H9 (cell line): ENCODE measurements at places on chromosomes 1 and 21.

- no peak for DNase-seq
Observed at GRCh38 chr1:64309431-64309831, 106.0 kb downstream of the UBE2U start.

GRCh38 chr21:32334980-32335531 is 36.4 kb downstream of the MRAP start:
- DNase-seq, result peak; percentile 27

- no peak for DNase-seq
Observed at GRCh38 chr1:90591355-90591969, 125.6 kb downstream of the BARHL2 start.

GRCh38 chr1:164647211-164647610 is 88.2 kb downstream of the PBX1 start:
- DNase-seq, result no peak

- DNase-seq, result no peak
Observed at GRCh38 chr1:150563340-150564038, 14.3 kb downstream of the ADAMTSL4 start.

DNA sequence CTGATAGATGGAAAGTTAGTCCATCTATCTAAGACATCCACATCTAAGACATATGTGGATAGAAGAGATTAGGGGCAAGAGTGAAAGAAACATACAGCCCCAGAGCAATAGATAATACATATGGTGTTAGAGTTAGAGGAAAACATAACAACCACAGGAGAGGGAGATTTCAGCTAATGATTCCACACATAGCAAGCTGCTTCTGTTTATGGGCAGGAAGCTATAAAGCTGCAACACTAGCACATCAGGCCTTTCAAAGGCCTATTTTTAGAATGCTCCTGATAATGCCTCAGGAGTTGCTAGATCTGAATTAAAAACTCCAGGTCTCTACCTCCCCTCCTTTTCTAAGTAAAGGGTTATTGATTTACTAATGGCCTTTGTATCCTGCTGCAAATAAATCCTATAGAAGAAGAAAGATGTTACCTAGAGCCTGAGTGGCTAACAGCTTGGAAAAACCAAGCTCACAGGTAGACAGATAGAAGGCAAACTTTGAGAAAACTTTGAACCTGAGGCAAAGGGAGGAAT is 36.1 kb downstream of the BRINP2 start:
- no peak for DNase-seq

GRCh38 chr1:167617153-167618147 is 12.6 kb upstream of the RCSD1 start:
- no peak for DNase-seq

DNA sequence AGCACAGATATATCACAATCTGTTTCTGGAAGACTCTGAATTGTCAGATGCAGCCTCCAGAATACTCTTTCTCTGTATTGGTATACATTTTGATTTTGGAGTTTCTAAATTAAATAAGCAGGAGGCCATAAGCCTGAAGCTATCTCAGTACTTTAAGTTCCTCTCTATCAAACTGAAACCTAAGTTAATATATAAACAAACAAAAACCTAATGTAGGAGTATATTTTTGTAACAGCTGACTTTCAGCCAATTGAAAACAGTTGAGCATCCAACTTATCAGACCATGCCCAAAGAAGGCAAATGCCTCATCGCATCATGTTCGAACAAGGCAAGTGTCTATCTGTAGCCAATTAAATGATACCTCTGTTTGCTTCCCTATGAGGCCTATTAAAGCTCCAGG is 1054.4 kb downstream of the AMY1C start:
- DNase-seq, result no peak

DNA sequence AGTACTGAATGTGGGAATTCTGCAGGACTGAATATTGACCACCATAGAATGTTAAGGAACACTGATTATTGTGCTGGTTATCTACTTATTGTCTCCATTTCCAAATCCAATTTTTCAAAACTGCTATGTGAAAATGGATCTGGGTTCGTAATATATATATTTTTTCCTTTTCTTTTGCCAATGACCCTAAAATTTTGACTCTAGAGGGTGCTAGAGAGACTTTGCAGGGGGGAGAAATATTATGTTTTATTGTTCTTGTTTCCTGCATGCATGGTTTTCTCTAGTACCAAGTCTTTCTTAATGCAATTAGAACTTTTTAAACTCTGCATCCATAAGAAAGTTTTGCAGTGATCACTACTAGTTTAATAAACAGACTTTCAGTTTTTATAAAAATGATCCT is 1256.9 kb downstream of the BRINP3 start:
- no peak for DNase-seq

DNA sequence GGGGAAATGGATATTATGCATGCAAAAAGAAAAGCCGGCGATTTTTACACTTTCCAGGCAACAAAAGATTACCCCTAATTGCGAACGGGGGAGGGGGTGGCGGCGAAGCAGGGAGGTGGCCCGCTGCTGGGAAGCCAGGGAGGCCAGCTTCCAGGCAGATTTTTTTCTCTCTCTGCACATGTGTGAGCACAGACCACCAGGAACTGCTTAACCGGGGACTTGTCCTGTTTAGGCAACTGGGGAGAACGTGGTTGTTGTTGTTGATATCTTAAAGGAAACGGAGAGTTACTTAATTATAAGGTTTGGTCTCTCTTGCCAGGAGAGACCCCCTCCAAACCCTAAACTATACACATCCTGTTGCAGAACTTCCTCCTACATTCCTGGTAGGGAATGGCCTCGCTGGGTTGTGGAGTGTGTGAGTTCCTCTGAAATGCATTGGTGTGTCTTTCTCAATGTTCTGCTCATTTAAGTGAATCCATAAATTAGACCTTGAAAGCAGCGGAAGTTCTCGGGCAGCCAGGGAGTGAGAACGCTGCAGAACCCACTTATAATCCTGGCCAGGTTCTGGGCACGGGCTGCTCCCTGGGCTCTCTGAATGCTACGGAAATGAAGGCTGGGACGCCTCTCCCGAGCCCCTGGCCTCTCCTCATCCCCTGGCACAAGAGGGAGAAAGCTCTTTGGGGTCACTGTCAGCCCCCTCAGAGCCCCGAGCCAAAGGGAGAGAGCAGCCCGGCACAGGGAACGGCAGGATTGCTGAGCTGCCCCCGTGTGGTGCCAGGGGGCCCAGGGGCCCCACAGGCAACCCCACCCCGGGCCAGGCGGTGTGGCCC is 250.0 kb downstream of the FOXD2 start:
- peak; percentile 33 for DNase-seq

GRCh38 chr1:212518188-212519054 is 85.7 kb downstream of the NENF start:
- no peak for DNase-seq

- no peak for DNase-seq
Observed at GRCh38 chr1:101408212-101409042, 171.6 kb downstream of the S1PR1 start.

GRCh38 chr1:228837817-228838716 is 102.8 kb downstream of the RHOU start:
- no peak for DNase-seq

GRCh38 chr1:168408539-168408865 is 127.8 kb downstream of the TBX19 start:
- DNase-seq, result no peak

DNA sequence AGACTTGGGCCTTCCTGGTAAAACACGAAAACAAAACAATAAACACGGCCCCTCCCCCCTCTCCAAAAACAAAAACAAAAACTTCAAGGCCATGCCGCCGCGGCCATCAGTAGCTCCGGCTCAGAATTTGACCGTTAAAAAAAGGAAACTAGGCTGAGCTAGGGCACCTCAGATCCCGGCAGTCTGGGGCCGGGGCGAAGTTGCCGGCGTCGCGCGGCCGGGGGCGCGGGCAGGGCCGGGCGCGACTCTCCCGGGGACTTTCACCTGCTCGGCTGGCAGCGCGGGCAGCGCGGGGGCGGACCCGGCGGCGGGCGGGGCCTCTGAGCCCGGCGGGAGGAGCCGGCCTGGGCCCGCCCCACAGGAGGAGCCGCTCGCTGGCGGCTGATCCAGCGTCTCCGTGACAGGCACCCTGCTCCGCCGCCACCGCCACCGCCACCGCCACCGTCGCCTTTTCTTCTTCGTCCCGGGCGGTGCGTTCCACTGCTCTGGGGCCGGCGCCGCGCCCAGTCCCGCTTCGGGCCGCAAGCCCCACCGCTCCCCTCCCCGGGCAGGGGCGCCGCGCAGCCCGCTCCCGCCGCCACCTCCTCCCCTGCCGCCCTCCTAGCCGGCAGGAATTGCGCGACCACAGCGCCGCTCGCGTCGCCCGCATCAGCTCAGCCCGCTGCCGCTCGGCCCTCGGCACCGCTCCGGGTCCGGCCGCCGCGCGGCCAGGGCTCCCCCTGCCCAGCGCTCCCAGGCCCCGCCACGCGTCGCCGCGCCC is at the start of gene NOS1AP:
NOS1AP (plus strand) TSS at position 358 of the 760 bp plus-strand sequence. CDS start 487 bp downstream, outside the sequence.
- peak; percentile 86 for DNase-seq

DNA sequence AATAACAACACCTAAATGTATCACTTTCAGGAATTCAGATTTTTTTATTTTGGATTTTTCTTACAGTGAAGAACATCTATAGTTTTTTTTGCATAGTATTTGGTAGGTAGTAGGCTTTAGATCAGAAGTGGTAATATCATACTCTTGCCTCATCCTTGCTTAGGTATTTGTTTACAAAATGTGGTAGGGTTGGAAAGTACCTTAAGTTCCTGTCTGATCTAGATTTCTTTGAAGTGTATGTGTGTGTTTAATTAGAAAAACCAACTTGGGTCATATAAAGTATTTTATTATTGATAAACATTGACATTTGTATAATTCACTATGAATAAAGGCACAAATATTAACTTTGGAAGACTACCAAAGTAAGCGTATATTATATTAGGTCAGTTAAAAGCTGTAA is 85.3 kb upstream of the GPR88 start:
- no peak for DNase-seq

GRCh38 chr1:184425449-184426277 is 38.8 kb downstream of the C1orf21 start:
- DNase-seq, result no peak

DNA sequence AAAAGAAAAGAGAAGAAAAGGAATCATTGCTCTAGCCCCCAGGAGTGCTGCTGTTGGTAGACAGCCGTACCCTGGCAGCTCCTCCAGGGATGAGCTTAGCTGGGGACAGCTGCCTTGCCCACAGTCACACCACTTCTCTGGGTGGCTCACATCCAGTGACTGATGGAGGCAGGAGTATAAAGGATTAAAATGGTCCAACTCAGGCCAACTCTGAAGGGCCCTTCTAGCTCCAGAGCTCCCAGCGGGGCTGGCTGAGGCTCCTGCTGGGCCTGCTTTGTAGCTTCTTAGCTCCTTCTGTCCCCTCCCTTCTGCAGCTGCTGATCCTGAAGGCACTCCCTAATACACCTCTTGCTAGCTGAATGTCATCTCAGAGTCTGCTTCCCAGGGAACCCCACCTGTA is 4.4 kb downstream of the CITED4 start:
- no peak for DNase-seq

DNA sequence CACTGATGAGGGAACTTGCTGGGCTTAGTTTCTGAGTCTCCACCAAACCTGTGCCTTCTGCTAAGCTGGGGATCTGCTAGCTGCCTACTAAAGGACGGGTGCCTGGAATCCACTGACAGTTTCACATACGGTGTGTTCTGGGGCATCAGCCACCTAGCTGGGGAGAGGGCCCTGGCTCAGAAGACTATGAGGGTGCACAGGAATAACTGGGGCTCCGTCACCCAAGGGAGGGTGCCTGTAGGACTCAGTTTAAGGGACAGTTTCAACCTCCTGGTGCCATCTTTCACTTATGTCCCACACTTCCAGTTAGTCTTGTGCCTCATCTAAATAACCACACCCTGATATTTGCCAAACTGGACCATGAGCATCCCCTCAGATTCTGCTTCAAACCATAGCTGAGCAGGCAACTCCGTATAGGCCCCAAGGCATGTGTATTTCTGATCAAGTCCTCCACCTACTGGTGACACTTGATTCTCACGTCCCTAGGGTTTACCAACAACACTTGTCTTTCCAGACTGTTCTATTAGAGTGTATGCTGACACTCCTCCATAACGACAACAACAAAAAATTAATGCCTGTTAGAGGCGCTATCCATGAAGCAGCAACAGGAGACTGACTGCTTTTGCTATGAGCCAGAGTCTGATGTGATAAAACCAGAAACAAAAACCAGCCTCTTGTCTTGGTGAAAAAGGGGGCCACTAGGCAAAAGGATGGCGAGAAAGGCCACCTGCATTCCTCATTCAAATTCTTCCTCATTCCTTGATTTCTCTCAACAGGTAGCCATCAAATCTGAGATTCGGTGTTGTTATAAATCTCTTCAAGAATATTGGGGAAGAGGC is 55.0 kb upstream of the PAXBP1 start:
- peak; percentile 57 for DNase-seq
